ENCODE measurements at places on chromosomes 3 and 15.

- DNase-seq = no peak
Measured at GRCh38 chr3:114499976-114500375, 206.1 kb downstream of the TIGIT start.

DNA sequence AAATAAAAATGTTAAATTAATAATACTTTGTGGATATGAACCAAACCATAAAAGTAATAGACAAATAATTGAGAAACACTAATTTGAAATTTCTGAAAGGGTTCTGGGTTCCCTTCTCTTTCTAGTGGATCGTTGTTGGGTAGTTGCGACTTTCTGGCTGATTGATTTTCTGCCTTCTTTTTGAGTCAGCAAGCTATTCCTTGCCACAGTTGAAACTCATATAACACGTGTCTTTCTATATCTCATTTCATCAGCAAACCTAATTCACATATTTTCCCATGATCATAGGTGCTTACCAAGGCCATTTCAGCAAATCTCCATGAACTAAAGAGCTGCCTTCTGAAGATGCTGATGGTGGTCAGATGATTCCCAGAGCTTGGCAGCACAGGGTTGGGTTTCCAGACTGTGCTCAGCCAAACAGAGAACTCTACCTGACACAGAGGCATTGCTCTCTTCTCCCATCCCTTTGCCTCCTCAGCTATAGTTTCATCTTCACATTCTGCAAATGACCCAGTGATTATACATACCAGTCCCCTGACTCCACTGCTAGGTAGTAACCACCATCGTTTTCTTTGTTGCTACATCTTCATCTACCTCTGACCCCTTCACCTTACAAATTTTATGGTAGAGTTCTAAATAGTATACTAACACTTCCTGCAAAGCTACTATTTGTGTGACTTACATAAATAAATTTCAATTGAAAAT lies 383.9 kb upstream of the DPH6 start:
- DNase-seq = no peak

DNA sequence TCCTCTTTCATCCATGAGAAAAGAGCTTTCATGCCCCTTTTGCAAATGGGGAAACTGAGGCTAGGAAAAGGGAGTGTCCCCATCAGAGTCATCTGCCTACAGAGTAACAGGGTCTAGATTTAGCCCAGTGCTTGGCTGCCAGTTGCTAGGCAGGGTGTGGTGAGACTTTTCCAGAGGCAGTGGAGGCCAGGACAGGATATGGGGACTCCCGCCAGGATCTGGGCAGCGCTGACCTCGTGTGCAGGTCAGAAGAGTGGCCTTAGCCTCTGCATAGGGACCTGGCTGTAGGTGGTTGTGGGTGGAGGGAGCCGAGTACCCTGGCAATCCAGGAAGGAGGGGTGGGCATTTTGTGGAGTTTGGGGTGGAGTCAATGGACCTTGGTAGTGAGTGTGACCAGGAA lies 4.2 kb downstream of the PLXNA1 start:
- DNase-seq = no peak

GRCh38 chr15:66424963-66425612 lies 38.4 kb downstream of the MAP2K1 start:
- no peak for DNase-seq

GRCh38 chr3:66673293-66673692 lies 172.5 kb upstream of the LRIG1 start:
- DNase-seq = no peak

DNA sequence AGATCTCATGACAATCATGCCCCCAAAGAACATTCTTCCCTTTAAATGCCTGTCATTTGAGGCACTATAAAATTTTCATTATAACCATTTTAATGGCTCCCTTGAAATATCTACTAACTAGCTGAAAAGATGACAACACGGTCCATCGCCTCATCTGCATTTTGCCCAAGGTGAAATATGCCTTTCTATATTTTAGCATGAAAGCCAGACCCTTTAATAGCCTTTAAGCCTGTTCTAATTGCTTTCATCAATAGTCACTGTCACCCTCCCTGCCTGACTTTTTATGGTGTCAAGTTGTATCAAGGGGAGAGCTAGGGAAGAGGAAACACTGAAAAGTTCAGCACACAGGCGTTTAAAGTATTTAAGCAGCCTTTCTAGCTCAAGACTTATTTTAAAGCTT lies 144.1 kb upstream of the PRICKLE2 start:
- DNase-seq = no peak

DNA sequence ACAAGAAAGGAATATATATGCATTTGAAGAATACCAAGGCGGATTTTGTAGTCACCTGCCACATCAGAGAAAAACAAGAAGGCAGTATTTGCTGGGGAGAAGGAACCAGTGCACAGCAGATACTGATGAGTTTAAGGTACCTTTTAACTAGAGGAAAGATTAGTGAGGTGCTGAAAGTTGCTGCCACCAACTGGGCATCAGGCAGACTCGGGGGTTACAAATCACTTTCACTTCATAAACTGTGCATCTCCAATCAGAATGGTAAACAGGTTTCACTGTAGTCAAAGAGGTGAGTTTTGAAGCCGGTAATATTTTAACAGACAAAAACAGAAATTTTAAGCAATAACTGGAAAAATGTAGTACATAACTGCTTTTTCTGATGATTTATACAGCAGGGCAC lies 4.1 kb downstream of the FBN1 start:
- no peak for DNase-seq

GRCh38 chr15:44295750-44296431 lies 7.4 kb downstream of the GOLM2 start:
- no peak for DNase-seq
